ENCODE measurements at places on chromosomes 1 and 21.

GRCh38 chr1:5857508-5858090 lies 134.6 kb downstream of the NPHP4 start:
- DNase-seq: no peak

GRCh38 chr1:17183388-17184160 lies 21.4 kb upstream of the PADI1 start:
- no peak for DNase-seq

- DNase-seq: peak; percentile 53
Measured at GRCh38 chr21:36628761-36629460, 70.0 kb upstream of the SIM2 start.

DNA sequence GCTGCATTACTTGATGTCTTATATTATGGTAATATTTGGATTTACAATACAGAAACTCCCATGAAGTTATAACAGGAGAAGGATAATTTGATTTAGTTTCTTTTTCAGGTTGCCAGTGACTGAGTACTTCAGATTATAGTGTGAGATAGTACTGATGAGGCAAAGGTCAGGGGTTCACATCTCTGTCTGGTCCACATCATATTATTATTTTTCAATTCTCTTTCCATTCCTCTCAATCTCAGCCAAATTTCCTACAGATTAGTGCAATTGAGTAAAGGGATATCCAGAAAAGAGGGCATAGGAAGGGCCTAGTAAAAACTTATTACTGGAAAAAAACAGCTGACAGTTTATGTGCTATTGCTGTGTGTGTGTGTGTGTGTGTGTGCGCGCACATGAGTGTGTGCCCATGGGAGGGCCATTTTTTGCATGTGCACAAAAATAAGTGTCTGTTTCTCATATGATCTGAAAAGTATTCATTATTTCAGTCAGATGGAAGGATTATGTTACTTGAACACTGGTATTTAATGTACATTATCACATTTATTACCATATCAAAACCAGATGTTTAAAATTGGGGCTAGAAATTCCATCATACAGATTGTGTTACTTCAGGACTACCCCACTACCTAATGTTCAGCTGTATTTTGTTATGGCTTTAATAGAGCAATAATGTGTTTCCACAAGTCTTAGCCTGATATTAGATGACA lies 78.3 kb upstream of the KCNK2 start:
- DNase-seq: no peak

DNA sequence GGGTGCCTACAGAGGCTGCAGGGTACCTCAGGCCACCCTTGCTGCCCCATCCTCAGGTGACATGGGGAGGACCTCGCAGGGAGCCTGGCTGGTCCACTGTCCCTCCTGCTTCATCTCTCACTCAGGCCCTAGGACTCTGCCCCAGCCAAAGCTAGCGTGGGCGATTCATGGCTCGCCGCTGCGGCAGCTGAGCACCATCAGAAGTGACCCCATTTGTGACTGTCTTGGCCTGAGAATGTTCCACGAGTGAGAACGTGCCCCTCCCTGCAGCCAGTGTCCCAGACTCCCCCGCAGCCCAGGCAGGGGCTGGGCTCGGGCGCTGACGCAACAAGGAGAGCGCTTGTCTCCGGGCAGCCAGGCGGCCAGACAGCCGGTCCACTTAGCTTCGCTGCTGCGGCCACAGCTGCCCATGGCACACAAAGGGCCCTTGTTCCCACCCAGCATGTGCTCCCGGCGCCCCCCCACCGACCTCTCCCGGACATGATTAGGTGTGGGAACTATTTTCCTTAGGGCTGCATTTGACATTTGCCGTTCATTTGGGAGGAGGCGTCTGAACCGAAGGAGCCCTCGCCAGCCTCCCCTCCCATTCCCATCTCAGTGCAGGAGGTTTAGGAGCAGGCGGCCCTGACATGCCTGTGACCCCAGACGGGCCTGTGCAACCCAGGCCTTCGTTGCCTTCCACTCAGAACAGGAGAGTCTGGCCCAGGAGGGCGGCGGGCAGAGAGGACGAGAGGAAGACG lies 19.3 kb upstream of the POFUT2 start:
- no peak for DNase-seq

- no peak for DNase-seq
Measured at GRCh38 chr1:13499422-13499821, 14.4 kb downstream of the LRRC38 start.

DNA sequence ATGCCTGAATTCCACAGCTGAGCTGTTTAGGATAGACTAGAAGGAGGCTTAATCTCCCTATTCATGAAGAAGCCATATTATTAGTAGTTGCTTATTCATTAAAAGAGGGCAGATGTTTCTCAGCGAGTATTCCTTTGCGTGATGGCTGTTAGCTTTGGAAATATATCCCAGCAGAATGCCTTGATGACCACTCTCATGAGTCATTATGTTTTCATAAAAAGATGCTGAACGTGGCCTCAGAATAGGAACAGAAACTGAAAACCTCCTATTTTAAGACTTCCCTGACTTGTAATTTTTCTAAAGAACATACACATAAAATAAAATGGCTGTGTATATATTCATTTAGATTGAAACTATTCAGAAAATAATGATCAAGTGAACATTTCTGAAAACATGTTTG lies 9.6 kb upstream of the PLA2G4A start:
- no peak for DNase-seq

DNA sequence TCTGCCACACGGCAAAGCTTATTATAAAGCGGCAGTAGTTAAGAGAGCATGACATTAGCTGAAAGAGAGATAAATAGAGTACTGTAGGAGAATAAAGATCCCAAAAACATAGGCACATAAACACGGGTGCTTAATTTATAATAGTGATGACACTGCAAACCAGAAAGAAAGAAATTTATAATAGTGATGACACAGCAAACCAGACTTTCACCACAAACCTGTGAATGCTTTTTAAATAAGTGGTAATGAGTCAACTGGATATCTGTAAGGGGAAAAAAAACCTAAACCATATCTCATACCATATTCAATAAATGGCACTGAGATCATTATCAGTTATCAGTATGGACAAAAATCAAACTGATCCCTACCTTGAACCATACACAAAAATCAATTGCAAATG lies 25.5 kb downstream of the USP1 start:
- no peak for DNase-seq

DNA sequence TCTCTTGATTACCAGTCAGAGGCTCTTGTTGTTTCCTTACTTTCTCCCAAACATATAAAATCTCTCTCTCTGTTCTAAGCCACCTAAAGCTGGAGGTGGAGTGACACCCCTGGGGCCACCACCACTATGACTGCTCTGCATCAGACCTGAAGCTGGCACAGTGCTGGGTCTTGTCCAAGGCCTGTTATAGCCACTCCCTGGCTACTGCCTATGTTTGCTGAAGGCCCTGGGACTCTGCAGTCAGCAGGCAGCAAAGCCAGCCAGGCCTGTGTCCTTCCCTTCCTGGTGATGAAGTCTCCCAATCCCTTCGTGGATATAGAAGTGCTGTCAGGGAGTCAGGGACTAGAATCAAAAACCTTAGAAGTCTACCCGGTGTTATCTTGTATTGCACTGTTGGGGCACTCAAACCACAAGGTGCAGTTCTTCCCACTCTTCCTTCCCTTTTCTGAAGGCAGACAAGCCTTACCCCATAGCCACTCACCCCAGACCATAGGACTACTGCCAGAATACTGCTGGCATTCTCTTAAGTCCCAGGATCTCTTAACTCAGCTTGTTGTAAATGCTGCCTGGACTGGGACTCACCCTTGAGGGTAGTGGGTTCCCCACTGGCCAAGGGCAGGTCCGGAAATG lies 103.1 kb downstream of the RPS6KC1 start:
- DNase-seq: no peak
